ENCODE measurements at places on chromosomes 3 and 15. TPM values are rescaled to one million over a fixed set of nuclear protein-coding genes. Genes with fewer than 3 reads are reported as not detected.

Gene CELSR3
- 27.9 TPM for total RNA-seq

Gene MOBP
- 0.39 TPM for total RNA-seq

Gene NCKIPSD
- total RNA-seq = 50.1 TPM

Gene RLBP1
- total RNA-seq = not detected

Gene MORC1
- total RNA-seq = not detected

Gene TMEM45A
- total RNA-seq = 6.6 TPM

Gene ARGFX
- not detected for total RNA-seq

Gene ATP8B4
- total RNA-seq = 0.37 TPM

DNA sequence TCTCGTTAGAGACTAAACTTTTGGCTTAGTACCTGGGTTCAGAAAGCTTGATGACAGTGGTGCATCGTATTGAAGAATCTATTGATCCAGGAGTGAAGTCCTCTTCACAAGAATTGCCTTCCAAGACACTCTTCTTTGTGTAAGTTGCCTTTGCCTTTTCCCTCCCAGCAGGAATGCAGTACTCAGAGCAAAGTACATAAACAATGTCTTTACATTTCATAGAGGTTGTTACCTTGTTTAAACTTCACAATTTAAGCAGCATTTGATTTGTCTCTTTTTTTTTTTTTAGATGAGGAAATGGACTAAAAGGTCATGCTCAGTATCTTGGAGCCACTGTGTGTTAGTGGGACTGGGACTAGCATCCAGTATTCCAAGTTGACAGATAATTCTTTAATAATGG is 9.9 kb downstream of the RAB7A start:
- H3K4me1 ChIP-seq = peaks cover 34% of the 10 kb centered on the region
- DNase-seq = no peak
- no peak overlapping the region for H3K4me3 ChIP-seq
- H3K36me3 ChIP-seq = peaks cover 21% of the 10 kb centered on the region
- no peaks in the 10 kb centered on the region for H3K27me3 ChIP-seq
- no peak overlapping the region for H3K27ac ChIP-seq

- DNase-seq = peak; percentile 69
- H3K27ac ChIP-seq = no peak overlapping the region
- H3K4me1 ChIP-seq = no peaks in the 10 kb centered on the region
- no peaks in the 10 kb centered on the region for H3K36me3 ChIP-seq
- H3K4me3 ChIP-seq = no peak overlapping the region
Measured at GRCh38 chr3:128969993-128970739, 23.7 kb downstream of the CFAP92 start.

DNA sequence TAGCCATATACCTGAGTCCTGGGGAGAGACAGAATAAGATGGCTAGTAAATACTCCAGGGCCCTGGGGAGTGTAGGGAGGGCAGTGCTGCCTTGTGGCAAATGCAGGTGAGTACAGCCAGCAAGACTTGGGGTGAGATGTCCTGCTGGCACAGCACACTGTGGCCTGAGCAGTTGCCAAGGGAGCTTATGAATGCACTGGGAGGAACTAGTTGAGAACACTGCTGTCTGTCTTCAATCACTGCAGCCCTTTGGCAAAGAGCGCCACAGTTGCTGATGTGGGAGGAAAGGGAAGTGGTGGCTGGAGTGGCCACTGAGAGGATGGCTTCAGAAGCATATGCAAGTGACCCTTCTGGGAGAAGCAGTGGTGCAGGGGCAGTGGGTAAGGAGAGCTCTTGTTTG is 264.6 kb downstream of the RORA start:
- H3K27me3 ChIP-seq = no peaks in the 10 kb centered on the region
- peaks cover 11% of the 10 kb centered on the region for H3K4me1 ChIP-seq
- no peak overlapping the region for H3K4me3 ChIP-seq
- H3K36me3 ChIP-seq = no peaks in the 10 kb centered on the region
- H3K27ac ChIP-seq = no peak overlapping the region

GRCh38 chr15:70447928-70448698 is 315.2 kb downstream of the UACA start:
- H3K27me3 ChIP-seq = peaks cover 19% of the 10 kb centered on the region
- H3K36me3 ChIP-seq = no peaks in the 10 kb centered on the region
- peaks cover 32% of the 10 kb centered on the region for H3K4me1 ChIP-seq
- no peak for DNase-seq
- no peak overlapping the region for H3K27ac ChIP-seq

GRCh38 chr3:64945171-64945729 is 257.4 kb upstream of the ADAMTS9 start:
- peaks cover 27% of the 10 kb centered on the region for H3K4me1 ChIP-seq
- H3K27ac ChIP-seq = peak overlapping the region; percentile 67
- no peaks in the 10 kb centered on the region for H3K27me3 ChIP-seq

DNA sequence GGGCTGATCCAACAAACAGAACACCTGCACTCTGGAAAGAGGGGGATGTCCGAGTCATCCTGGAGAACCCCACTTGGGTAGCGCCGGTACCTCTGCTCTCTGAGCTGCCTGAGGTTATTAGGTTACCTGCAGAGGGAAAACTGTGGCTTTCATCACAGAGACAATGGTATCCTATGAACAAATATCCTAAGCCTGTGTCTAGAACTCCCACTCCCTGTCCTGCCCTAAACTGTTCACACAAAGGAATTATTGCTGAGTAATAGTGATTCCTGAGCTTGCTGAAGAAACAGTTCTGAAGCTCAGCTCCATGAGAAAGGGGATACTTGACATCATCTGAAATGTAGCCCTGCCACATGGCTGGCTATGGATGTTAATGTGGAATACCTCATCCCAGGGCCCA is 31.9 kb upstream of the WNT5A start:
- H3K4me1 ChIP-seq = peaks cover 50% of the 10 kb centered on the region
- no peaks in the 10 kb centered on the region for H3K36me3 ChIP-seq
- no peak for DNase-seq
- H3K27me3 ChIP-seq = no peaks in the 10 kb centered on the region
- no peak overlapping the region for H3K27ac ChIP-seq

GRCh38 chr3:70096376-70097066 is 97.0 kb downstream of the SAMMSON start:
- DNase-seq = no peak
- no peak overlapping the region for H3K4me3 ChIP-seq
- H3K27me3 ChIP-seq = no peaks in the 10 kb centered on the region
- H3K27ac ChIP-seq = no peak overlapping the region
- H3K4me1 ChIP-seq = no peaks in the 10 kb centered on the region

- no peaks in the 10 kb centered on the region for H3K36me3 ChIP-seq
- no peak for DNase-seq
- H3K4me3 ChIP-seq = no peak overlapping the region
- H3K27ac ChIP-seq = no peak overlapping the region
- peaks cover 2% of the 10 kb centered on the region for H3K27me3 ChIP-seq
Measured at GRCh38 chr15:69719527-69720240, 267.1 kb downstream of the RPLP1 start.

GRCh38 chr3:102979682-102980354 is 545.0 kb downstream of the ZPLD1 start:
- no peaks in the 10 kb centered on the region for H3K27me3 ChIP-seq
- no peak overlapping the region for H3K4me3 ChIP-seq
- H3K27ac ChIP-seq = no peak overlapping the region

DNA sequence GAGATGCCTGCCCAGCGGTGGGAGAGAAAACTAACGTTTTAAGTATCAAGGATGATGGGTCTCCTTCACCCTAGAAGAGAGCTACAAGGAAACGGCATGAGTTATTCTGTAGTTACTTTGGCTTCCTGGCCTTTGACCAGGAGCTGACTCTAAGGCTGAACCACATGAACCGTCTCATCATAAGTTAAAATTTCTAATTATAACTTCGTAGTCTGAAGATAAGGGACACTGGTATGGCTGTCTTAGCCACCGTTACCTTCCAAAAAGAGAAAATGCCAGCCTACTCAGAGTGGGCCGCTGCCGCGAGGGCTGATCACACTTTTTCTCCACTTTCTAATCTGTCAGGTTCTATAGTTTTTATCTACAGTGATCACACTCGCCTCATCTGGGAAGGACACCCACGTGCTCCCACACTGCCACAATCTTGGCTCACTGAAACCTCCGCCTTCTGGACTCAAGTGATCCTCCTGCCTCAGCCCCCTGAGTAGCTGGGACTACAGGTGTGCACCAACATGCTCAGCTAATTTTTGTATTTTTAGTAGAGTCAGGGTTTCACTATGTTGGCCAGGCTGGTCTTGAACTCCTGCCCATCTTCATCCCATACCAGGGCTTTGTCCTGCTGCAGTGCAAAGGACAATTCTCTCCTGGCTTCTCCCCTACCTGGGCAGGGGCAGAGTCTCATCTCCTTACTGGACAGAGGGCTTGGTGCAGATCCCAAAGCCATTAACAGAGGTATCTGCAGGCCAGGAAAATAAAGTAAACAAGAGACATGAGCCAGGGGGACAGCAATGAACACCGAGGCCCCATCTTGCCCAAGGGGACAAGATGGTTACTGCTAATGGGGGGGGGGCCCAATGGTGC is 73.4 kb downstream of the RFTN1 start:
- no peaks in the 10 kb centered on the region for H3K27me3 ChIP-seq
- no peak overlapping the region for H3K4me3 ChIP-seq

DNA sequence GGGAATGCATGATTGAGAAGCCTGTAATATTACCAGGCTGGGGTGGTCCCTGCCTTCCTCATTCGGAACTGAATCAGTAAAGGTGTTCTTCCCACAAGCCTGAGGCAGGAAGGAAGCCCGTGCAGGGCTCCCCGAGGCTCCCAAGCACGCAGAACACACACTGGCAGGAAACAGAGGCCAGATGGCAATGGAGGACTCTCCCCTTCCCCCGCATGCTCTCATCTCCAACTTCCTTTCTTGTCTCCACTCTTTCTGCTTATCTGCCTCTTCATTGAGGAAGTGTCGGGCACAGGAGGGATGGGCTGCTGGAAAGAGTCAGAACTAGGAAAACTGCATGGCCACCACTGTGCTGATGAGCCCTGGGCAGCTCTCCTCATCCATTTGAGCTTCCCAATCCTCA is 123.5 kb downstream of the NUP210 start:
- H3K27me3 ChIP-seq = no peaks in the 10 kb centered on the region
- no peak for DNase-seq
- H3K4me3 ChIP-seq = no peak overlapping the region
- H3K4me1 ChIP-seq = peaks cover 42% of the 10 kb centered on the region
- H3K27ac ChIP-seq = peak overlapping the region; percentile 19

- H3K36me3 ChIP-seq = peaks cover 9% of the 10 kb centered on the region
- DNase-seq = no peak
- H3K4me3 ChIP-seq = peak overlapping the region; percentile 90
Measured at GRCh38 chr3:52771334-52771681, 568 bp upstream of the NEK4 start.

DNA sequence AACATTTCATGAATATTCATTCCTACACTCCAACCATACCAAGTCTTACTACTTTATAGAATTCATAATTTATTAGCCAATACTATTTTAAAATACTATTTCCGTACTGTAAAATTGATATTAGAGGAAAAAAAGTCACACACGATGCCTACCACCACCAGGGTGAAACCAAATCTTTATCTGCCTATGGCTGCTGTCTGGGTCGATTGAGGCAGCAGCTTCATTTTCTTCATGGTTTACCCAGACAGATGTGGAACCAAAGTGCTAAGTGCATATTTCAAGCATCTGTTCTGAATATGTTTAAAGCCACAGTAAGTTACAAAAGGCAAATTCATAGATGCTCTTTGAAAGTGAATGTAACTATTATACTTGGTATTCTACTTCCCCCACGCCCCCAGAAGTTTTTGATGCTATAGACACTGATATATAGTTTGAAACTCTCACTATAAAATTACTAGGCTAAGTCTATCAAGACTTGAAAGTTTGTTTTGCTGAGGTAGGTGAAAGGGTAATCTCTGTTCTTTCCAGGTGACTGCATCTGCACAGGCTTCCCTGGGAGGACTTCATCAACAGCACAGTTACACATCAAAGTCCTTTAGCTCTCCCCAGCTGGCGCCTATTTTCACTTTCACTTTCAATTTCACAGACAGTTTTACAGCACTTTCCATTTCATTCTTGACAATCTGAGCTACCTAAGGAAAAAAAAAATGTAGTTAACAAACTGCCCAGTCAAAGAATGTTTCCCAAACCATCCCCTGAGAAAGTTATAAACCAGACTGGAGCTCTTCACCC is 113.9 kb downstream of the POLQ start:
- DNase-seq = no peak
- peaks cover 44% of the 10 kb centered on the region for H3K36me3 ChIP-seq

All from WTC11 (cell line).